ENCODE measurements at places on chromosomes 2 and 18.

GRCh38 chr2:142029974-142030373 lies 100.8 kb downstream of the LRP1B start:
- no peak for DNase-seq

DNA sequence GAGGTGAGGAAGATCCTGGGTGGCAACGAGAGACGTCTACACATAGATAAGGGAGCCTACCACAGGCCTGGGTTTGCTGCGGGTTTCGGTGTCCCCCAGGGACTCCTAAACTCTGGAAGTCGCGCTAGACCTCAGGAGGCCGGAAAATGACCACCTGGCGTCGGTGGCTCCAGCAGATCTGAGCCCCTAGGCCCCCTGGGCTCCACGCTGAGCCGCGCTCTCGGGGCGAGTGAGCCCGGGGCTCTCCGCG lies 987 bp upstream of the DLX1 start:
- no peak for DNase-seq

GRCh38 chr2:135850892-135851668 lies 14.1 kb upstream of the LCT start:
- no peak for DNase-seq

- DNase-seq, result no peak
Observed at GRCh38 chr18:60873708-60874107, 459.5 kb upstream of the CDH20 start.

DNA sequence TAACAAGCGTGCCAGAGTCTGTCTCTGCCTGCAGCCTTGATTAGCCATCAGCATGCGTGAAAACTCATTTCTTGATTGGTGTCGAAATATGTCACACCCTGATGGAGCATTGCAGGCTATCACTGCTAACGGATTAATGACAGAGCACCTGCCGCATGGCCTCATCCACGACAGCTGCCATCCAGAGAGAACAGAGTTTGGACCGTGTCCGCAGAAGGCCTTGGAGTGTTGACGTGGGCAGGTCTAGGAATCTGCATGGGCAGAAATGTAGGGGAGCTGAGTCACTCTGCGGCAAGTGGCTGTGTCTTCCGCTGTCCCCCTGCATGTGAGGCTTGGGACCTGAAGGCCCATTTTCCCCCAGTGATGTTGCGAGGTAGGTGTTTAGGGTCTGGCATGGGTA lies 43.0 kb downstream of the KLHL29 start:
- no peak for DNase-seq
